ENCODE measurements at places on chromosomes 2 and 18. TPM values are rescaled to one million over a fixed set of nuclear protein-coding genes. Genes with fewer than 3 reads are reported as not detected.

GRCh38 chr18:23462876-23463275 is 9.8 kb downstream of the RIOK3 start:
- no peak for DNase-seq

GRCh38 chr2:37390777-37391176 is 46.3 kb downstream of the QPCT start:
- no peak for DNase-seq

GRCh38 chr18:70700496-70700895 is 411.7 kb downstream of the SOCS6 start:
- no peak for DNase-seq

- no peak for DNase-seq
These were observed 22.0 kb downstream of the RELCH start for GRCh38 chr18:62209046-62209445.

DNA sequence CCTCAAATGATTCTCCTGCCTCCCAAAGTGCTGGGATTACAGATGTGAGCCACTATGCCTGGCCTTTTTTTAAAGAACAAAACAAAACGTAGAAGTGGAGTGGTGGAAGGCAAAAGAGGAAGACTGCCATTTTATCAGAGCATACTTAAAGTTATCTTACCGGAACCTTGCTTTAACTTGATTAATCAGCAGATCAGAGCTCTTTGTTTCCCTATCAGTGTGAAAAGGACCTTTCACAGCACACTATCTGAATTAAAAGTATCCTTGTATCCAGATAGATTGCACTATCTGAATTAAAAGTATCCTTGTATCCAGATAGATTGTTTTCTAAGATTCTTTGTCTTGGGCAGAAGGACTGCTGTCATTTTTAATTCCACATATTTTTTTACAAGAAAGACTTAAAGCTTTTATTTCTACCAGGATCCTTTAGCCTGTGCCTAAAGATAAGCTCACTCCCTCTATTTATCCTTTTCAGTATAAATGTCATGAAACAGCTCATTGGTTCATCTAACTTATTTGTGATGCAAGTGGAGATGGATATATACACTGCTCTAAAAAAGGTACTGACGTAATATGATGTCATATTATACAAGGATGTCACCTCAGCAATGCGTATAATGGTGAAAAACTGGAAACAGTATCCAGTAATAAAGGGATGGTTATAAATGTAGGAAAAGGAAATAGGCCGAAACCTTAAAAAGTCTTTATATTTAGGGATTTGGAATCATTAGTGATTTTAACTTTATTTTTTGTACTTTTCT is 17.8 kb downstream of the GMCL1 start:
- DNase-seq: no peak

DNA sequence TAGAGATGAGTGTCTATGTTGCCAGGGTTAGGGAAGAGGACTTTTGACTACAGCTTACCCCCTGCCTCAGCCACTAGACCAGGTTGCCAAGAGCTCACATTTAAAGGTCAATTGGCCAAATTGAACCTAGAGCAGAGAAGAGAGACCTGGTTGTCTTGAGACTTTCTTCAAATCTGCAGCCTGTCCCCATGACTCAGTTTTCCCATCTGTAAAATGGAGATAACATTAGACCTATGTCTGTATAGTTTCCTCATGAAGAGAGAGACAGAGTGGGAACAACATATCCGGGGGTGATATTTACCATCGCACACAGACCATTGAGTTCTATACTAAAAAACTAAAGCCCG is 1.6 kb upstream of the LIPG start:
- no peak for DNase-seq

DNA sequence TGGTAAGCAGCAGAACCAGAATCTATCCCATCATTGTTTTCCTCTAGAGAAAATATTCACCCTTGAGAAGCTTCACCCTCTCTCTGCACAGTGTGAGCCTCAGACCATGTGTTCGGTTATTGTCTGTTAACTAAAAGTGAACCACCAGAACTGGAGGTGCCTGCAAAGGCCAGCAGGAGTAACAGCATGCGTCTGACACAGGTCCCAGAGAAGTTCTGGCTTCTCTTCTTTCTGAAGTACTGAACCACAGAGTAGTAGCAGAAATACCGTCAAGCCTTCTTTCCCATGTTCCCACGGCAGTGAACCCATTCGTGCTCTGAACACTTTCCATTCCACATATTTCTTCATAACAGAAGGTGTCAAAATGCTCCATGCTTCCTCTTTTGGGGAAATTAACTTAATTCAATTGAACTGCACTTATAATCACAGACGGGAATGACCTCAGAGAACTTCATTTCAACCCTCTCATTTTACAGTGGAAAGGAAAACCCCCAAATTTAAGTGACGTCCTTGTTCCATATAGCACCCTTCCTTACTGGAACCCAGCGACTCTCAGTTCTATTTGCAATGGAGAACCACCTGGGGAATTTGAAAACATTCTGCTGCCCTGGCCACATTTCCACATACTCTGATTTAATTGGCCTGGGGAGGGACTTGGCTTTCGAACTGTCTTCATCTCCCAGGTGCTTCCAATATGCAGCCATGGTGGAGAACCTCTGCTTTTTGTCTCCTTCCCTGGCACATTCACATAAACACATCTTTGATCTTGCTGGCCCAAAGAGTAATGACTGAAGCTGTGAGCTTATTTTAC is 519.1 kb downstream of the RNF144A start:
- no peak for DNase-seq

- DNase-seq: no peak
These were observed 79.7 kb upstream of the APCDD1 start for GRCh38 chr18:10374636-10375293.

GRCh38 chr18:79914614-79915160 is 36.8 kb downstream of the SLC66A2 start:
- no peak for DNase-seq

DNA sequence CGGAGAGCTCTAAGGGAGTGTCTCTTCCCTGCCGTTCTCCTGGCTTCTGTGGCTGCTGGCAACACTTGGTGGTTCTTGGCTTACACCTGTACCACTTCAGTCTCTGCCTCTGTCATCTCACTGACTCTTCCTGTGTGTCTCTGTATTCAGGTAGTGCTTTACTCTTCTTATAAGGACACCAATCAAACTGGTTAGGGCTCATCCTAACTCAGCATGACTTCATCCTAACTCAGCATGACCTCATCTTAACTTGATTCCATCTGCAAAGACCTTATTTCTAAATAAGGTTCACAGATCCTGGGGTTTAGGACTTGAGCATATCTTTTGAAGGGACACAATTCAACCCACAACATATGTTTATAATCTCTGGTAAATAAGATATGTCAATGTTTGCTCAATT is 51.6 kb upstream of the DSEL start:
- no peak for DNase-seq

- no peak for DNase-seq
These were observed 102.3 kb downstream of the TCF4 start for GRCh38 chr18:55485666-55486065.

DNA sequence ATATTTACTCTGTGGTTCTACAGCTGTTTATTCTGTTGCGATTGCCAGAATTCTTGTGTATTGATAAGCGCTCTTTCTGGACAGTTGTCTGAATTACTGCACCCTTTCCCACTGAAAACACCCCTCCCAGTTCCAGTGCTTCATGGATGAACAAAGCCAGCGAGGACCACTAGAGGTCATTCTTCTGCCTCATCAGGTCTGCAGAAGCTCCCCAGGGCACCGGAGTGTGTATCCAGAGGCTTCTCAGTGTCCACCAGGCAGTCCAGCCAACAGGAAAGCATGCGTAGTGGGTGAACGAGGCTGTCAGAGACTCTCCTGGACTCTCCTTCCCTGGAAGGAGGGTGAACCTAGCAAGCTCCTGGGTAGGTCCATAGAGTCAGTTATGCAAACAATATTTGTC is 40.6 kb upstream of the INHBB start:
- no peak for DNase-seq

GRCh38 chr2:239820836-239821693 is 204.1 kb downstream of the NDUFA10 start:
- DNase-seq: no peak

- no peak for DNase-seq
These were observed 397.2 kb upstream of the SMIM21 start for GRCh38 chr18:75824661-75825060.

- no peak for DNase-seq
These were observed 12.7 kb downstream of the ABI2 start for GRCh38 chr2:203340791-203341487.

The ANKRD30BL gene
- not detected for total RNA-seq

The FSHR gene
- not detected for total RNA-seq

The VWA3B gene
- not detected for total RNA-seq

The PROM2 gene
- 0.44 TPM for total RNA-seq

The EFHD1 gene
- 0.23 TPM for total RNA-seq

The M1AP gene
- 0.33 TPM for total RNA-seq

The SLC38A11 gene
- not detected for total RNA-seq

The CRYGC gene
- total RNA-seq: not detected

The LCT gene
- total RNA-seq: 0.16 TPM

The AGBL5 gene
- total RNA-seq: 12.5 TPM
